ENCODE measurements at places on chromosomes 1 and 21.

GRCh38 chr1:34771573-34772371 lies 9.2 kb upstream of the GJB3 start:
- no peak for DNase-seq

DNA sequence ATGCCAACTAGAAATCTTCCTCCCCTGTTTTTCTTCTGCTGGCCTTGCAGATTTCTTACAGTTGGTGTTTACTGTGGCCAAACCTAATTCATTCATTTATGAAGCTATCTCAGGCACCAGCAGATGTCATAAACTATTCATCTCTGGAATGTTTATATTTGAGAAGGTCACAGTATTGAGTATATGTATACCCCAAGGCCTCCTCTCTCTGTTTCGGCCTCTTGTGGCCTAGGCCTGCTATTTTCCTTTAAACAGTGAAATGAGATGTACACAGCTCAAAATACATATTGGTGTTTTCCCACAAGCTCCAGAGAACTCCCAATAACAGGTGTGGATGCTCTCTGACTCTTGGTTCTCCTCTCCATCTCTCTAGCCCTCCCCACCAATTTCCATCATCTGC lies 520.7 kb upstream of the CAMK1G start:
- no peak for DNase-seq

- DNase-seq = no peak
Observed at GRCh38 chr21:34330055-34330454, 33.8 kb upstream of the KCNE2 start.

DNA sequence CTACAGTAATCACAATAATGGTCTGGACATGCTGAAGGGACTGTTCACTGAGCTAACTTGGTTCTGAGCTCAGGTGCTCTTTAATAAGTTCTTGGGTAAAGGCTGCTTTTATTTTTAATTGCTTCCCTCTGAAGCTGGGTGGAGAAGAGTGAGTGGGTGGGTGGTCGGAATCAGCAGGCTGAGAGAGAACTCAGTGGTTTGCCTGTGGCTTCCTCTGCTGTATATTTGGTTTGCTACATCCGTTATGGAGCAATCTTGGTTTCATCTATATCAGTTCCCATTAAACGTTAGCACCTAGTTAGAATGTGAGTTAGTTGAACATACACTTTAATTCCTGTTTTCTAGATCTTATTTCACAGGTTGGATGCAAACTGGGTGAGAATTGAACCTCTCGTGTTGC lies 23.3 kb downstream of the CNIH4 start:
- no peak for DNase-seq

DNA sequence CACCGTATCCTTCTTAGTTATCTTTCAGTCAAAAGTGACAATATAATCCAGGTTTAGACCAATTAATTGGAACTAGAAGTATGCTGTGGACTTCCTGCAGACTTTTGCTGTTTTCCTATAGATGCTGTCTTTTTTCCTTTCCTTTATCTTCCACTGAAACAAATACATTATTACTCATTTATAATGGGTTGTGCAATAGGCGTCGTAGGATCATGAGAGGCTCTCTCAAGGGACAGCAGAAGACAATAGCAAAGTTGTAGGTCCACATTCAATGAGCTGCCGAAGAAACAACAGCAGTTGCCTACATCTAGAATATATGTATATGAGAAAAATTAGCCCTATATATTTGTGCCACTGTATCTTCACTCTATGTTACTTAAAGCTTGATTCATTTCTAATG lies 371.6 kb downstream of the AMY1C start:
- no peak for DNase-seq

GRCh38 chr21:17784604-17785402 lies 34.4 kb downstream of the C21orf91 start:
- DNase-seq = no peak

DNA sequence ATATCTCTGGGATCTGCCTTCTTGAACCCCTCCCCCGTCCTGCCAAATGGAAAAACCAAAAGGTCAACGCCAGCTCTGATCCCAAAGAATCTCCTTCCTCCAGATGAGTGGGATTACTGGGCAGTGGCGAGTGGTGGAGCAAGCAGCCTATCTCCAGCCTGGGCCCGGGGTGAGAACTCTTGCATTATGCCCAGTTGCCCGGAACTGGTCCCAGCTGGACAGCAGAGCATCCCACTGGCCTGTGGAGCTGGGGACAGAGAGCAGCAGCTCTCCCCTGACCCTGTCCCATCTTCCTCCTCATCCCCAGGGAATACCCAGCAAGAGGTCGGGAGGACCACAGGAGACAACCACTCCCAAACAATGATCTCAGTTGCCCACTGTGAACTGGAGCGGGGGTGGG lies 130.5 kb downstream of the TMEM53 start:
- DNase-seq = no peak
